ENCODE measurements at places on chromosomes 16 and 17.

- no peak for DNase-seq
Observed at GRCh38 chr16:56980201-56980535, 9.2 kb upstream of the NLRC5 start.

- no peak for DNase-seq
Observed at GRCh38 chr17:204427-205147, 23.1 kb upstream of the DOC2B start.

GRCh38 chr17:68184816-68185436 is 62.9 kb upstream of the AMZ2 start:
- no peak for DNase-seq

DNA sequence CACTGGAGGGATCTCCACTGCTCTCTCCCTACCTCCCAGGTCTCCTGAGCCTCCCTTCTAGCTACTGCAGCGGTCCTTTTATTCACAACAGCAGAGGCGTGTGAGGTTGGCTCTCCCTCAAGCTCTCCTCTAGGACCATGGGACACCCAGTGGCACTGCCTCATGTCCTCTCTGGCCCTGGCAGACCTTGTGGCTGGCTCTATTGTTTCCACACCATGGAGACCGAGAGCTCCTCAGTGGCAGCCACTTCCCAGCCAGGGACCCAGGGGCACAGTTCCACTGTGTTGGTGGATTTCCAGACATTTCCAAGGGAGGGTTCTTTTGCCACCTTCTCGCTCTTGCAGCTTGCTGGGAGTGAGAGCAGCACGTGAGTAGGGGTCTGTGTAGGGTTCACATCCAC is 204.9 kb downstream of the AXIN2 start:
- DNase-seq, result no peak

DNA sequence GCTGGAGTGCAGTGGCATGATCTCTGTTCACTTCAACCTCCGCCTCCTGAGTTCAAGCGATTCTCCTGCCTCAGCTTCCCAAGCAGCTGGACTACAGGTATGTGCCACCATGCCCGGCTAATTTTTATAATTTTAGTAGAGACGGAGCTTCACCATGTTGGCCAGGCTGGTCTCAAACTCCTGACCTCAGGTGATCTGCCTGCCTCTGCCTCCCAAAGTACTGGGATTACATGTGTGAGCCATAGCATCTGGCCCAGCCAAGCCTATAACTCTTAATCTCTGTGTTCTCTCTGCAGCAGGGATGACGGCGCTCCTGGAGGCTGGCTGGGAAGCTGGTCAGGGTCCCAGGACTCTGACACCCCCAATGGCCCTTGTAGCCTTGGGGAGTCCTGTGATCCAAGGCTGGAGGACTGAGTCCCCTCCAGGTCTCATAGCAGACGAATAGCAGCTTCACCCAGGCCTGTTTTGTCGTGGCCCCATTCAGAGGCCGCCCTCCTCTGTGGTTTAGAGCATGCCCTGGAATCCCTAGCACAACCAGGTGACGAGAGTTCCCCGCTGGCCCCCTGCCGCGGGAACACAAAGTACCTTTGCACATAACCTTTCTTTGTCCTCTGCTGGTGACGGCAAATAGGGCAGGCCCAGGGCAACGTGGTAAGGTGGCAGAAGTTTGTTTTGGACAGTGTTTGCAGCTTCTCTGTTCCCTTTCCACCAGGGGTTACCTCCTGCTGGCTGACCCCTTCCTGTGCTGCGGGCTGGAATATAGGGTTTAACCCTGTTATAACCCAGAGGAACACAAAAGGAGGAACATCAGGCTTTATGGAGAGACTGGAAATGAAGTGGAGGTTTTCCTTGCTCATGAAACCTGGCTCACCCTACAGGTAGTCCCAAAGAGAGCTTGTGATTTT is 43.0 kb upstream of the TOB1 start:
- DNase-seq, result no peak

GRCh38 chr17:81641825-81642489 is 5.0 kb downstream of the TSPAN10 start:
- no peak for DNase-seq

GRCh38 chr17:70369391-70369790 is 200.1 kb downstream of the KCNJ2 start:
- no peak for DNase-seq

- DNase-seq, result no peak
Observed at GRCh38 chr16:24748242-24748641, 18.8 kb downstream of the TNRC6A start.

DNA sequence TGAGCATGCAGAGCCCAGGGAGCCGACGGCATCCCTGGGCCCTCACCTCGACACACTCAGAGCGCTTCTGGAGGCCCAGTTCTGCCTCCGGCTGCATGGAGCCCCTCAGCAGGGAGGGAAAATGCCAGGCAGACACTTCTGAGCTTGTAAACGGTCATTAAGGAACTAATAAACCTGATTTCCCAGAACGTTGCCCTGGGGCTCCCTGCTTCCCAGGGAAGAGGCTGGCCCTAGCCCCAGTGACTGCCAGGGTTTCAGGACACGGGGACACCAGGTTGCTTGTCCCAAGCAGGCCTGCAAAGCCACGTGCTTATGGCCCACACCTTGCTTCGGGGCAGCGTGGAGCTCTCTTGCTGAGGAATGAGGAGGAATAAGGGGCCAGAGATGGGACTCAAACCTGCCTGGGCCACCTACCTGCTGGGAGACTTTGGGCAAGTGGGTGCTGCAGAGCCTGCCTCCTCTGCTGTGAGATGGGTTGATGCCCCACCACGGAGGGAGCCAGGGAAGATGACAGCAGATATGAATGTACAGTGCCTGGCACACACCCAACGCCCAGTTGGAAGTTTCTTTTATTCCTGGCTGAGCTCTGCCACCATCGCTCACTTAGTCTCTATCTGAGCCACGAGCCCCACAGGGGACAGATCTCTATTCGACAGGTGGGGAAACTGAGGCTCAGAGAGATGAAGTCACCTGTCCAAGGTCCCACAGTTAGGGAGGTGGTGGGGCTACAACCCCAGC is 5.4 kb downstream of the RHBDF2 start:
- no peak for DNase-seq

- no peak for DNase-seq
Observed at GRCh38 chr17:78726513-78726912, 55.6 kb downstream of the CYTH1 start.

- no peak for DNase-seq
Observed at GRCh38 chr17:79715943-79716797, 14.6 kb upstream of the ENPP7 start.

DNA sequence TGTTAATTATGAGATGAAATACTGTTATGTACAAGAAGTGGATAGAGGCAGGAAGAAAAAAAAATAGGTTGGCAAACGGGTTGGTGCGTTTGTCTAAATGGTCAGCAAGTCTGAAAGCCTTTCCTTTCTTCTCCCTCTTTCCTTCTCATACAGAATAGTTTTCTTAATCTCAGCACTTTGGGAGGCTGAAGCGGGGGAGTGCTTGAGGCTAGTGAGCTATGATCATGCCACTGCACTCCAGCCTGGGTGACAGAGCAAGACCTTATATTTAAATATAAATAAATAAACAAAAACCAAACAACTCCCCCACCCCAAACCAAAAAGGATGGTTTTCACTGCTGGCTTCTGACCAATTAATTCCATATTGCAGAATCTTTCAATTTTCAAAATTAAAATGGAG is 74.7 kb upstream of the CORO6 start:
- no peak for DNase-seq

DNA sequence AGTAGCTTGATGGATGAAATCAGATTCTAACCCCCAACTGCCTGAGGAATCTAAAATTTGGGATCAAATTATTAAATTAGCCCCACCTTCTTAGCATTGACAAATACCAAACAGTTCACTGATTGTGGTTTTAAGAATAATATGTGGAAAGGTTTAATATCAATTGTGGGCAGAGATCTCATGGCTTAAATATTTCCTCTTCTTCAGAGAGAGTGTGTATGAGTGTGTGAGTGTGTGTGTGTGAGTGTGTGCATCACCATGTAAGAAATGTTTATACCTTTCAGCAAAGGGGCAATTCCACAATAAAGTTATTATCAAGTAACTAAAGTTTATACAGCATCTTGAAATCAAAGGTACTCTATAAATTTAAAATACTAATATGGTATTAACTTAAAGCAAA is 3.2 kb downstream of the SMURF2 start:
- DNase-seq, result no peak
